ENCODE measurements at places on chromosomes 12 and 14. TPM values are rescaled to one million over a fixed set of nuclear protein-coding genes. Genes with fewer than 3 reads are reported as not detected.
A peak's percentile ranks its signal among the peaks of the same experiment; 100 is the strongest.

- DNase-seq: no peak
- H3K27me3 ChIP-seq: no peaks in the 10 kb centered on the region
- H3K4me1 ChIP-seq: no peaks in the 10 kb centered on the region
- H3K4me3 ChIP-seq: no peak overlapping the region
Measured at GRCh38 chr14:101817501-101818001, 56.0 kb downstream of the PPP2R5C start.

DNA sequence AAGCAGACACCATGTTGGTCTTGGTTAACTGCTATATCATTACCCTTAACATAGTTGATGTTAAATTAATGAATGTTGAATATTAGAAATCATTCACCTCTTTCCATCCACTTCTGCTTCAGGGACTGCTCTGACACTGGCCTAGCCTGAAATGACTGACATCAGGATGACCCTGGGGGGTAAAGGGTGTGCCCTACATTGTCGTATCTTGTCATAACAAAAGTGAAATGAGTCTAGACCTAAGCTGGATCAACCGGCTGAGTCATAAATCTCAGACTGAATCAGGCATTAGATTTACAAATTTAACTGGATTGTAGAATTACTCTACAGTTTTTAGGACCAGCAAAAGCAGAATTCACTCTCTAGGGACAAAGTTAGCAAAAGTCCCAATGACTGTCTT is 35.3 kb downstream of the KICS2 start:
- H3K4me1 ChIP-seq: peaks cover 19% of the 10 kb centered on the region
- no peak overlapping the region for H3K27ac ChIP-seq
- H3K36me3 ChIP-seq: no peaks in the 10 kb centered on the region
- H3K4me3 ChIP-seq: no peak overlapping the region
- no peaks in the 10 kb centered on the region for H3K27me3 ChIP-seq
- no peak for DNase-seq

DNA sequence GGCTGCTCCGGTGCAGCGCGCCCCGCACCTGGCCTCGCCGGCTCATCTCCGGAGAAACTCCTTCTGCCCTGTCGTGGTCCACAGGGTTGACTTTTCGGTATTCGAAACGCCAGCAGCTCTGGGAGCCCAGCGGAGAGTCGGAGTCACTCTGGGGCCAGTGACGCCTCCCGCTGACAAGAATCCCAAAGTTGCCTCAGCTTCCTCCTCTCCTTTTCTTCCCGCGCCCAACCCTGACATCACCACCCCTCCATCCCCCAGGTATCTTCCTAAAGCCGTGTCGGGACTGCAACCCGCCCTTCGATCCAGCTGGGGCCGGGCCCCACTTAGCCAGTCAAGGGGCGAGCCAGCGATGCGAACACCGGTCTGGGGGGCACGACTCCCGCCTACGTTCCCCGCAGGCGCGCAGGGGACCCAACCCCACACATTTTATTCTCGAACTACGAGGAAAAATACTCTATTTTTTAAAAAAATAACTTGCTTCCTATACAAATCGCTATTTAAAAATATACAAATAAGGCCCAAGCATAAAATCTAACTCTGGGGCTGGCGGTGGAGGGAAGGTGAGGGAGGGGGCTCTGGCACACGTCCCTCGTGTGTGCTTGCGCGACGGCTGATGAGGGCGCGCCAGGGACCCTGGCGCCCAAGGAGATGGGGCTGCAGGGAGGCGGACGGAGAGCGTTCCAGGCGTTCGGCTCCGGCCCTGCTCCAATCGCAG is 2.1 kb downstream of the NKX2-8 start:
- H3K27ac ChIP-seq: no peak overlapping the region
- H3K4me3 ChIP-seq: no peak overlapping the region
- DNase-seq: no peak
- no peaks in the 10 kb centered on the region for H3K27me3 ChIP-seq
- no peaks in the 10 kb centered on the region for H3K36me3 ChIP-seq
- H3K4me1 ChIP-seq: no peaks in the 10 kb centered on the region

DNA sequence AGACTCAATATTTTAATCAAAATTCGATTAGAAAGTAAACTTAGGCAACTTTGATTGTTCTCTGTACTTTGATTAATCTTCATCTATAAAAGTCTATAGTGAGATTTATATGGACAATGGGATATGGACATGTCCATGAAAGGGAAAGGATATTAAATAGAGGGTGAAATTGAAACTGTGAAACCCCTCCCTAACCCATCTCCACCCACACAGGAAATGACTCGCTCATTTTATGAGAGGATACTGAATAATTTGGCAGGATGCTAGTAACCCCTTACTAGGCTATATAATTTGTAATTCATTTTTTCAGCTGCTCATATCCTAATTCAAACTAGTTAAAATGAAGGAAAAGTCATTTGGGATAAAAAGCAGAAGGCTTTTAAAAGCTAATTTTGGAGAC is 328.0 kb upstream of the ATP2B1 start:
- H3K27me3 ChIP-seq: no peaks in the 10 kb centered on the region
- H3K4me1 ChIP-seq: peaks cover 8% of the 10 kb centered on the region
- no peaks in the 10 kb centered on the region for H3K36me3 ChIP-seq
- H3K27ac ChIP-seq: no peak overlapping the region

- H3K4me1 ChIP-seq: peaks cover 33% of the 10 kb centered on the region
- H3K4me3 ChIP-seq: no peak overlapping the region
- DNase-seq: no peak
Measured at GRCh38 chr14:76925097-76925441, 98.9 kb downstream of the LRRC74A start.

- H3K27me3 ChIP-seq: no peaks in the 10 kb centered on the region
- DNase-seq: no peak
- H3K36me3 ChIP-seq: no peaks in the 10 kb centered on the region
- no peaks in the 10 kb centered on the region for H3K4me1 ChIP-seq
Measured at GRCh38 chr12:45638386-45638785, 91.1 kb upstream of the ARID2 start.

DNA sequence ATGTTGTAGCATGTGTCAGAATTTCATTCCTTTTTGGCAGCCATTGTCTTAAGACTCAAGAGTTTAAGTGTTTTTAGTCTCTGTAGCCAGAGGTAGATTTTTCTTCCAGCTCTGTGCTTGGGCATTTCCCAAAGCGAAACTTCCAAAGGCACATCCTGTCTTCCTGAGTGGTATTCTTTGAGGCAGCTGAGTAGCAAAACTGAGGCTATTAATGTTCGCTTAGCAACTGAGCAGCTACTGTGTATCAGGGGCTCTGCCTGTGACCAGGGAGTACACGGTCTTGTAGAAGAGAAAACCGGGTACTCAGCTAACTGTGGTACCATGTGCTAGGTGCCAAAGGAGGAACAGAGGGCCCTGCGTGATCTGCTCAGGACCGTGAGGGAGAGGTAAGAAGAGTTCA is 52.0 kb downstream of the ETV6 start:
- no peak overlapping the region for H3K4me3 ChIP-seq
- no peaks in the 10 kb centered on the region for H3K27me3 ChIP-seq
- no peak overlapping the region for H3K27ac ChIP-seq
- no peak for DNase-seq

- H3K36me3 ChIP-seq: no peaks in the 10 kb centered on the region
- H3K4me3 ChIP-seq: no peak overlapping the region
- H3K27ac ChIP-seq: no peak overlapping the region
- H3K4me1 ChIP-seq: no peaks in the 10 kb centered on the region
- H3K27me3 ChIP-seq: no peaks in the 10 kb centered on the region
Measured at GRCh38 chr12:42953021-42953420, 363.5 kb upstream of the PRICKLE1 start.

DNA sequence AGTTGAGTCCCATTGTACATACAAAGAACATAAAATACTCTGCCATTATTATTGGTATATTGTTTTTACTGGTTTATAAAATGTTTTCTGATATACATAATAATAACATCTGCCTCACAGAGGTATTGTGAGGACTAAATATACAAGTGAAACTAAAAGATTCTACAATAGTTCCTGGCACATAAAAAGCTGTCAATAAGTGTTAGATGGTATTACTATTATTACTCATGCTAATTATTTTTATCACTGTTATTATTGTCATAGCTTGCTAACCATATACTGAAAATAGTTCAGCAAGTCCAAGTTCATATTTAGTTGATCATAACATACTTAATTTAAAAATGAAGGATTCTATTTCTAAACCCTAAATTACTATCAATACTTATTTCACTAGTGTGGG is 34.4 kb downstream of the BTG1 start:
- no peaks in the 10 kb centered on the region for H3K27me3 ChIP-seq
- no peaks in the 10 kb centered on the region for H3K4me1 ChIP-seq
- H3K4me3 ChIP-seq: no peak overlapping the region
- no peak overlapping the region for H3K27ac ChIP-seq
- no peaks in the 10 kb centered on the region for H3K36me3 ChIP-seq
- DNase-seq: no peak

DNA sequence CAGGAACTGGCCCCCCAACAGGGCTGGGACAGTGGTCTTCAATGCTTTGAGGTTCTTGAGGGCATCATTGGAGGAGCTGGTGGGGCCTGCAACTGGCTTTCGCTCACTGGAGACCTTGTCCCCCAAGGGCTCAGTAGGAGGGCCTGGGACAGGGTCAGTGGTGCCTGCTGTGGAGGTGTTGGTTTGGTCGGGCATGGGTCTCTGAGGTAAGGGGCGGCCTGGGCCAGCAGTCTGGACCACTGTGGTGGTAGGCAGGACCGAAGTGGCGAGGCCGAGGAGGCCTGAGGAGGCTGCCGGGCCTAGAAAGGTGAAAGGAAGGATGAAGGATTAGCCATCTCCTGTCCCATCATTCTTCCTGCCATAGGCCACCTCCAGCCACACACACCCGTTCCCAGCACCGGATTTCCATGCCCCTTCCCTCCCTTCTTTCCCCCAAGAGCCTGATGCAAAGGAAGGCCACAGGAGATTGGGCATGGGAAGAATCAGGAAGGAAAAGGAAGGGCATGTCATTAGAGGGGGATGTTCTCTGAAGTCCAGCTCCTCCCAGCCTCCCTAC is 28.8 kb downstream of the ZFHX2 start:
- H3K27ac ChIP-seq: no peak overlapping the region
- no peaks in the 10 kb centered on the region for H3K36me3 ChIP-seq
- H3K4me3 ChIP-seq: no peak overlapping the region
- DNase-seq: no peak
- peaks cover 3% of the 10 kb centered on the region for H3K27me3 ChIP-seq
- peaks cover 6% of the 10 kb centered on the region for H3K4me1 ChIP-seq

DNA sequence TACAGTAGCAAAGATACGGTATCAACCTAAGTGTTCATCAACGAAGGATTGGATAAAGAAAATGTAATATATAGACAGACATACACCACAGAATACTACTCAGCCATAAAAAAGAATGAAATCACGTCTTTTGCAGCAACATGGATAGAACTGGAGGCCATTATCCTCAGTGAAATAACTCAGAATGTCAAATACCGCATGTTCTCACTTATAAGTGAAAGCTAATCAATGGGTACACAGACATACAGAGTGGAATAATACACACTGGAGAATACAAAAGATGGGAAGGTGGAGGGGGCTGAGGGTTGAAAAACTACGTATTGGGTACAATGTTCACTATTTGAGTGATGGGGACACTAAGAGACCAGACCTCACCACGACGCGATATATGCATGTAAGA is 1.1 kb downstream of the RACGAP1 start:
- peaks cover 16% of the 10 kb centered on the region for H3K36me3 ChIP-seq
- H3K27ac ChIP-seq: no peak overlapping the region
- peak overlapping the region; percentile 92 for H3K4me3 ChIP-seq
- H3K27me3 ChIP-seq: no peaks in the 10 kb centered on the region
- peaks cover 13% of the 10 kb centered on the region for H3K4me1 ChIP-seq
- no peak for DNase-seq

DNA sequence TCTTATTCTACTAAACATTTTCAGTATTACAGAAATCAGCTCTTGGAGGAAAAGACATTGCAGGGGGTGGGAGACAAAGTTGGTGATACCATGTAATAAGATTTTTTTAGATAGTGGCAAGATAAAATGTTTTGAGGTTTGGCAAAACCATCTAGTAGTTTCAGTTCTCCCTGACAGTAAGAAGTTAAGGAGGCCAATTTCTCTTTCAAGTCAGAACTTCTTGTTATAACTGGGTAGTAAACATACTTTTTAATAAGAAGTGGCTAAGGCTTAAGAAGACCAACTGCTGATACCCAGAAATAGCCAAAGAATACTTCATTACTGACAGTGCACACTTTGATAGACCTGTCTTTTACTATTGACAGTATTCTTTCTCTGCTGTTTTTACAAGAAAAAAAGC is 452.3 kb downstream of the DIO2 start:
- H3K27ac ChIP-seq: no peak overlapping the region
- DNase-seq: no peak
- no peaks in the 10 kb centered on the region for H3K36me3 ChIP-seq
- H3K4me1 ChIP-seq: no peaks in the 10 kb centered on the region
- H3K4me3 ChIP-seq: no peak overlapping the region
- H3K27me3 ChIP-seq: 0 out of 2 replicates have a peak, but pooled peaks cover 3% of the 10 kb centered on the region

- no peaks in the 10 kb centered on the region for H3K4me1 ChIP-seq
- H3K4me3 ChIP-seq: no peak overlapping the region
- no peak overlapping the region for H3K27ac ChIP-seq
- no peaks in the 10 kb centered on the region for H3K36me3 ChIP-seq
Measured at GRCh38 chr14:37797675-37798074, 202.2 kb downstream of the TTC6 start.

DNA sequence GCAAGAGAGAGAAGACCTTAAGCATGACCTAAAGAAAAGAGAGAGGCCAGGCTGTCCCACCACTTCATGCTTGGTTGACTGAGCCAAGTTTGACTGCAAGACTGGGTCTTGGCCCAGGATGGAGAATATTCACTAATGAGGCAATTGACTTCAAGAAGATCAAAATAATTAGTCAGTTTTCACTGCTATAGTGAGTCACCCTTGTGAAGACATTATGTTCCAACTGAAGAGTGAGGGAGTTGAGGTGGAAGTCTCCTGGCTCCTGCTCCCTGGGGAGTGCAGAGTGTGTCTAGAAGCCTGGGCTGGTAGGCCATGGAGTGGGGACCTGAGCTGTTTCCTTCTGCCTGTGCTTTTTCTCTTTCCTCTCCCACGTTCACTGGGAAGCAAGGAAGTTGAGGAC is 117.6 kb downstream of the CACNA1C start:
- H3K27me3 ChIP-seq: peaks cover 7% of the 10 kb centered on the region
- H3K36me3 ChIP-seq: no peaks in the 10 kb centered on the region
- no peaks in the 10 kb centered on the region for H3K4me1 ChIP-seq
- no peak overlapping the region for H3K27ac ChIP-seq
- H3K4me3 ChIP-seq: no peak overlapping the region

GRCh38 chr12:58358369-58358768 is 417.0 kb downstream of the ATP23 start:
- H3K27ac ChIP-seq: no peak overlapping the region
- H3K36me3 ChIP-seq: no peaks in the 10 kb centered on the region
- peaks cover 71% of the 10 kb centered on the region for H3K27me3 ChIP-seq
- no peak for DNase-seq

- H3K27me3 ChIP-seq: peaks cover 13% of the 10 kb centered on the region
- H3K4me3 ChIP-seq: peak within 1 kb of the TSS; percentile 40
- peak; percentile 95 for DNase-seq
- H3K4me1 ChIP-seq: no peaks in the 10 kb centered on the region
- no peaks in the 10 kb centered on the region for H3K36me3 ChIP-seq
Measured at GRCh38 chr12:53984901-53985691, at the start of gene HOXC10. TSS of gene HOXC10 (plus strand) at chr12:53985146. CDS start at chr12:53985260, 114 bp downstream.

- H3K27me3 ChIP-seq: no peaks in the 10 kb centered on the region
- peak; percentile 92 for DNase-seq
- peaks cover 3% of the 10 kb centered on the region for H3K36me3 ChIP-seq
- peak within 1 kb of the TSS; percentile 45 for H3K27ac ChIP-seq
Measured at GRCh38 chr12:48999371-49000131, at the start of gene DDN. TSS of gene DDN (minus strand) at chr12:48999375. CDS start at chr12:48999287, 88 bp downstream.

The CACNA1C gene
- total RNA-seq: not detected

The GNB3 gene
- 2.2 TPM for total RNA-seq

The FOXG1 gene
- 0.81 TPM for total RNA-seq

The GALNT9 gene
- 0.08 TPM for total RNA-seq

The BCL2L2 gene
- 22.3 TPM for total RNA-seq

The MLEC gene
- total RNA-seq: 77.7 TPM

The TMEM117 gene
- total RNA-seq: 15.9 TPM

The CHPT1 gene
- 19.7 TPM for total RNA-seq

The INSM2 gene
- total RNA-seq: 0.38 TPM
